Fibroblast of skin of left quadriceps (primary cell): ENCODE measurements at places on chromosomes 3 and 15.

DNA sequence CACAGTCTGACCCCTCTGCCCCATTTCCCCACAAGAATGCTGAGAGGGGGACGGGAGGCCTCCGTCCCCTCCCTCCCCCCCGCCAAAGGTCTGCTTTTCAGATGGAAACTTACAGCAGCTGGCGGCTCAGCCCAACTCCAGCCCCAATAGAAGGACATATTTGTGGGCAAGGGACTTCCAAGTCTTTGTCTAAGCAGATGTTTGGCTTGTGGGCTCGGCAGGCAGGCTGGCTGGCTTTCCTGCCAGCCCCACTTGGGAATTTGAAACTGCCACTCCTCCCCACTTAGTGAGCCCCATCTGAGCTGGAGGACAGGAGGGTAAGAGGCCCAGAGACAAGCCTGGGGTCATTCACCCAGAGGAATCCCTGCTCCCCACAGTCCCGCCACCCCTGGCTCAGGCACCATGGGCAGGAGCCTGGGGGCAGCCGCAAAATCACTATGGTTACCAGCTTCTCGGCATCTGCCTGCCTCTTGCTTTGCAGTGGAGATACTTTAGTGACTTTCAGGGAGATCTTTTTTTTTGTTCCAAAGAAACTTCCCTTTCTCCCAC is 53.6 kb downstream of the LMCD1 start:
- DNase-seq = peak; percentile 81

- peak; percentile 19 for DNase-seq
These were observed 86.3 kb downstream of the CNTN6 start for GRCh38 chr3:1179146-1179545.

- no peak for DNase-seq
These were observed 267.1 kb upstream of the TPRG1 start for GRCh38 chr3:188904670-188905069.

DNA sequence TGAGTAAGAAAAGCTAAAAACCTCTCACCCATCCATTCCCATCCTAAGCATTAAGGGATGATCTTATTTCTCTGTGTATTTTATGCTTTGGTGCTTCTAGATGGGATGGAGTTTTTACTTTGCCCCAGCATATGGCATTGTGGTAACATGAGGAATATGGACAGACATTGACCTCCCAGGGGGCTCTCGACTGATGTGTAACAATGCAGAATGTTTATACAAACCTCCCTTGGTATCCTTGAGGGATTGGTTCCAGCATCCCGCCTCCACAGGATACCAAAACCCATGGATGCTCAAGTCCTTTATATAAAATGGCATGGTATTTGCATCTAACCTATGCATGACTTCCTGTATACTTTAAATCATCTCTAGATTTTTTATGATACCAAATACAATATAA is 21.6 kb downstream of the PDIA5 start:
- DNase-seq = no peak

GRCh38 chr3:190862209-190863118 is at the start of gene GMNC:
Gene GMNC (minus strand): TSS chr3:190862694. CDS start chr3:190862615, 79 bp downstream.
- DNase-seq = peak; percentile 11

- DNase-seq = no peak
These were observed 360.1 kb upstream of the GOLIM4 start for GRCh38 chr3:168455814-168456213.

GRCh38 chr3:51389423-51390183 is 1.5 kb upstream of the RBM15B start:
- no peak for DNase-seq
